NB4 (cell line): ENCODE measurements at places on chromosomes 5 and 9.
A peak's percentile ranks its signal among the peaks of the same experiment; 100 is the strongest.

- DNase-seq: peak; percentile 49
These were observed 6.7 kb upstream of the TMEM141 start for GRCh38 chr9:136784249-136784996.

GRCh38 chr9:20286154-20286700 is 336.1 kb downstream of the MLLT3 start:
- no peak for DNase-seq

- no peak for DNase-seq
These were observed 148.2 kb downstream of the COX7C start for GRCh38 chr5:86765778-86766502.

- DNase-seq: no peak
These were observed 123.5 kb downstream of the DAB2IP start for GRCh38 chr9:121774715-121775613.

- peak; percentile 80 for DNase-seq
These were observed 63.8 kb upstream of the RNF130 start for GRCh38 chr5:180135128-180135955.

DNA sequence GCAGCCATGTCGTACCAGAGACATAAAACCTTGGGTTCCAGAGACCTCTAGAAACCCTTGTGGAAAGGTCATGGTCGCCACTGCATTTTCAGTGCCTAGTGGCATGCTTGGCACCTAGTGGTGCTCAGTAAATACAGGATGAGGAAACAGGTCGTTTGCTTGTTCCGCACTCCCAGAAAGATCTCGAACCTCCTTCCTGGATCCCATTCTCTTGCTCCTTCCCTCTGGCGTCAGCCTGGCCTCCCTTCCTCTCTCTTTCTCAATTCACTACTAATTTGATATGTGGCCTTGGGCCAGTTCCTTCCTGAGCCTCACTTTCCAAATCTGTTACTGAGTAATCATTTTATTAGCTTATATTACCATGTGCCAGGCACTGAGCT is 4.4 kb downstream of the NDST1 start:
- no peak for DNase-seq
